ENCODE measurements at places on chromosomes 4 and X. TPM values are rescaled to one million over a fixed set of nuclear protein-coding genes. Genes with fewer than 3 reads are reported as not detected.

RNF128 gene
- total RNA-seq, result 0.72 TPM

GRCh38 chr4:126023896-126024295, 709.1 kb downstream of the FAT4 start:
- H3K27ac ChIP-seq, result no peak overlapping the region
- no peaks in the 10 kb centered on the region for H3K4me1 ChIP-seq
- no peaks in the 10 kb centered on the region for H3K36me3 ChIP-seq
- no peak overlapping the region for H3K4me3 ChIP-seq
- no peak for DNase-seq

DNA sequence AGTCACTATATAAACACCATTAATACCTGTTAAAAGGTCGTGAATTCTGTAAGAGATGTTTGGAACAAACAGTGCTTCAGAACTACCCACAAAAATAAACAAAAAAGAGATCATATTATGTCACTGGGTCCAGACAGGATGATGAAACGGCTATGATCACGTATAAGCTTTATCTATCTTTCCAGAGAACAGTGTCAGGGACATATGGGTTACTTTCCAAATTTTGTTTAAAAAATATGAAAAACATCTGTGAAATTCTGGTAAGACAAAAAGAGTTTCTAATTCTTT, 90.0 kb downstream of the SORBS2 start:
- H3K36me3 ChIP-seq, result no peaks in the 10 kb centered on the region
- DNase-seq, result no peak
- H3K27ac ChIP-seq, result peak overlapping the region; percentile 11
- H3K27me3 ChIP-seq, result no peaks in the 10 kb centered on the region
- peaks cover 6% of the 10 kb centered on the region for H3K4me1 ChIP-seq

DNA sequence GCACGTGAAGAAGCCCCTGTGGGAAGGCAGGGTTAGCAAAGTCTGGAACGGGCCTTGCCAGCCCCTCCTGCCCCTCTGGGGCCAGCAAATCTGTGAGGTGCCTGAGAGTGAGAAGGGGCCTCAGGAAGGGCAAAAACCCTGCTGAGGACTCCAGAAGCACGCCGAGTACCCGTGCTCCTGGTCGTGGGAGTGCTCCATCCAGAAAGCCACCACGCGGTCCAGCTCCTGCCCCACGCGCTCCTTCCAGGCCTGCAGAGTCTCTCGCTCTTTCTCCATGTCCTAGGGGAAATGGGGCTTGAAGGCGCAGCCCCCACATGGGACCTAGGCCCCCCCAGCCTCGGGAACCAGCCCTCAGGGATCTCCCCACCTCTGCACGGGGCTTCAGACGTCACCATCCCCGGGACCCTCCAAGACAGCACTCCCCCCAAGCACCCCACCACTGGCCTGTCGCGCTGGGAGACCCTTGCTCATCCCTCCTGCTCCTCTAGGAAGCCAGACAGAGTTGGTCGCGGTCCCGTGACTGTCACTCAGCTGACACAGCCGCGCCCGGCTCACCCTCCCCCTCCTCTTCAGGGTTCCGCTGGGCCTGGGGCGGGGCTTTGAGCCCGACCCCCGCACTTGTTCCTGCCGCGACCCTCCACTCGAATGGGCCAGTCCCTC, at the start of gene RENBP:
TSS of gene RENBP (minus strand) at position 504 of the 660 bp plus-strand sequence. CDS start at position 471, 33 bp downstream.
- H3K27me3 ChIP-seq, result peaks cover 5% of the 10 kb centered on the region
- H3K27ac ChIP-seq, result no peak within 1 kb of the TSS
- H3K4me3 ChIP-seq, result peak within 1 kb of the TSS; percentile 51
- peaks cover under 1% of the 10 kb centered on the region for H3K36me3 ChIP-seq
- no peak for DNase-seq

DNA sequence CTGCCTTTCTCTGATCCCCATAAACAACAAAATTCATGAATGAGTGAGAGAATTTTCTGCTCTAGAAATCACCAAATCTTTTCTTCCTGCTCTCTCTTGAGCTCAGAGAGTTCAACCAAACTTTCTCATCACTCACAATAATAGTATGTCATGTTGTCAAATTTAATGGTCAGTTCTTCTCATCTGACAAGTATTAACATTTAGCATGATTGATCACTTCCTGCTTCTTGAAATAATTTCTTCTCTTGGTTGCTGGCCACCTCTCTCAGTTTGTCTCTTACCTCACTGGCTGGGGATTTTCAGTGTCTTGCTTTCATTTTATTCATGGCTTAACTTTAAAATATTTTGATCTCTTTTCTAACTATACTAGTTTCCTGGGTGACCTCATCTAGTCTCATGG, 25.5 kb upstream of the FGF5 start:
- H3K27me3 ChIP-seq, result no peaks in the 10 kb centered on the region
- DNase-seq, result no peak
- H3K4me1 ChIP-seq, result peaks cover 56% of the 10 kb centered on the region
- H3K4me3 ChIP-seq, result no peak overlapping the region
- peak overlapping the region; percentile 95 for H3K27ac ChIP-seq

- H3K27ac ChIP-seq, result no peak overlapping the region
- H3K36me3 ChIP-seq, result no peaks in the 10 kb centered on the region
- H3K27me3 ChIP-seq, result no peaks in the 10 kb centered on the region
- no peak overlapping the region for H3K4me3 ChIP-seq
These were observed 564.4 kb downstream of the TMA16 start for GRCh38 chr4:164058776-164059445.

DNA sequence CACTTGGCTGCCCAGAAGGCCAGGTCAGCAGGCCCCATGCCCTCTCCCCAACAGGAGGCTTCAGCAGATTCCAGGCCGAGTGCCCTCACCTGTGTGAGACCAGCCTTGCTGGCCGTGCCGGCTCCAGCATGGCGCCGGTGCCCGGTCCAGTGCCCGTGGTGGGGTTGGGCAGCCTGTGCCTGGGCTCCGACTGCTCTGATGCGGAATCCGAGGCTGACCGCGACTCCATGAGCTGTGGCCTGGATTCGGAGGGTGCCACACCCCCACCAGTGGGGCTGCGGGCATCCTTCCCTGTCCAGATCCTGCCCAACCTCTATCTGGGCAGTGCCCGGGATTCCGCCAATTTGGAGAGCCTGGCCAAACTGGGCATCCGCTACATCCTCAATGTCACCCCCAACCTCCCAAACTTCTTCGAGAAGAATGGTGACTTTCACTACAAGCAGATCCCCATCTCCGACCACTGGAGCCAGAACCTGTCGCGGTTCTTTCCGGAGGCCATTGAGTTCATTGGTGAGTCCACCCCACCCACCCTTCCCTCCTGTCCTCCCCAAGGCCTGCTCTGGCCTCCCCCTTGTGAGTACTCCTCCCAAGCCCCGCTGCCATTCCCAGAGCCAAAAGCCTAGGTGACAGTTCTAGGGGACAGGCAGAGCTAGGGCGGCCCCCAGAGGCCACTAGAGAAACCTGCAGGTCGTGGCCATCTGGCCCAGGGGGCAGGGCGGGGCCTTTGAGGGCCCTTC, 2.3 kb downstream of the DUSP9 start:
- no peak overlapping the region for H3K27ac ChIP-seq
- no peaks in the 10 kb centered on the region for H3K4me1 ChIP-seq
- peaks cover 25% of the 10 kb centered on the region for H3K27me3 ChIP-seq
- DNase-seq, result peak; percentile 95
- H3K4me3 ChIP-seq, result no peak overlapping the region
- no peaks in the 10 kb centered on the region for H3K36me3 ChIP-seq

GRCh38 chr4:169412046-169412445, 141.3 kb upstream of the SH3RF1 start:
- H3K27ac ChIP-seq, result no peak overlapping the region
- H3K27me3 ChIP-seq, result no peaks in the 10 kb centered on the region
- peaks cover 12% of the 10 kb centered on the region for H3K4me1 ChIP-seq

DNA sequence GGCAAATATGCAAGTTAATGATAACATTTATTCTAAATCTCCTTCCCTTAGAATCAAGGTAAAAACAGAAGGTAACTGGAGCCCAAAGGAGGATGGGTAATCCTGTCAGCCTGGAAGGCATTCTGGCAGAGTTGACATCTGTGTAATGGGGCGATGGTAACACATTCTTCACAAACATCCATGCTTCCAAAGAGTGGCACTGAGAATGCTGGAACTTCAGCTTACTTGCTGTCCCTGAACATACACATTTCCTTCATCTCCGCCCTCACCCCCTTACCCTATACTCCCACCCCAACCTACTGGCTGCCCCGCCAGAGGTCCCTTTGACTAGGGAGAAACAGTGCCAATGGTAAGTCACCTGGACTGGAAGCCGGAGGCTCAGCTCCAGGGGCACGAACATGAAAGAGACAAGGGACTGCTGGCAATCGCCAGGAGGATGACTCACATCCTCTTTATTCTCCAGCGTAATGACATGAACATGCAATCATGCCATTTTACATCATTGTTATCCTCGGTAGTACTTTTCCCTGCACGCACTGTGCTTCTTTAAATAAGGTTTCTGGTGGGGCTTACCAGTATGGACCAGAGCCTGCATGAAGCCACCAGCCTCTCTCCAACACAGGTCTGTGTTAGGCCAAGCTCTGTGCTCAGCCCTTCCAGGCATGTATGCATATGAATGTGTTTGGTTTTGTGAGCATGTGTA, 694.2 kb upstream of the TENM3 start:
- H3K36me3 ChIP-seq, result no peaks in the 10 kb centered on the region
- peaks cover 19% of the 10 kb centered on the region for H3K4me1 ChIP-seq
- no peaks in the 10 kb centered on the region for H3K27me3 ChIP-seq

- H3K36me3 ChIP-seq, result no peaks in the 10 kb centered on the region
- DNase-seq, result peak; percentile 88
- H3K4me3 ChIP-seq, result no peak overlapping the region
- H3K27ac ChIP-seq, result no peak overlapping the region
- H3K4me1 ChIP-seq, result no peaks in the 10 kb centered on the region
These were observed 116.8 kb upstream of the SHISA3 start for GRCh38 chr4:42280327-42281095.
